Substantia nigra (tissue), 51 donors: ENCODE measurements at places on chromosomes 2 and 18.

DNA sequence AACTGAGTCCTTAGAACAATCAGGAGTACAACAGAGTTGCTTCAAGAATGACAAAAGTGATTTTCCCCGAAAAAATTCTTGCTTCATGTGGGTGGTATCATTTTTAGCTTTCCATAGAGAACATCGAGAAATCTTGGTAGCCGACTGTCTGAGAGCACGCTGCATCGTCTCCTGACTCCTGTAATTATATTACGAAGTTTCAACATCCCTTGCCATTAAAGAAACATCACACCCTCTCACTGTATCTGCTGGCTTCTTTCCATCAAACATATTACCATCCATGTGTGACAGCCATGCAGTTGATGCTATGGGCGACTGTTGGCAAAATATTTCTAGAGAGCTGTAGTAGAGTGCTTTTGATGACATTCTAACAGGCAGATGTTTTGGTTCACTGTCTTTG is 311.2 kb downstream of the CMPK2 start:
- DNase-seq: no peak

DNA sequence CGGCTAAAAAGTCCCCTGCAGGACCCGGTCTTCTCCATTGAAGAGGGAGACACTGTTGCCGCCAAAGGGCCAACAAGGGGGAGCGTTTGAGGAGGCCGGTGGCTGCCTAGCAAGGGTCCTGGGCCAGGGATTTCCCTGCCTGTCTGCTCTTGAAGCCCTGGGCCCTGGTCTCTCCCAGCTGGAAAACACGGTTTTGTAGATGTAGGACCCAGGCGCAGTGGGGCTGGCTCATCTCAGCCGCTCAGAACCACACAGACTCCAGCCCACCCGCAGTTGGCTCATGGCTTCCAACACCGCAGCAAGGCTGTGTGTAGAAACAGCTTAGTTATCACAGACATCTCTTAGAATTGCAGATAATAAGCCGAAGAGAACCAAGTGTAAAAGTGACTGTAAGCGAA is 57.1 kb upstream of the TWIST2 start:
- no peak for DNase-seq

DNA sequence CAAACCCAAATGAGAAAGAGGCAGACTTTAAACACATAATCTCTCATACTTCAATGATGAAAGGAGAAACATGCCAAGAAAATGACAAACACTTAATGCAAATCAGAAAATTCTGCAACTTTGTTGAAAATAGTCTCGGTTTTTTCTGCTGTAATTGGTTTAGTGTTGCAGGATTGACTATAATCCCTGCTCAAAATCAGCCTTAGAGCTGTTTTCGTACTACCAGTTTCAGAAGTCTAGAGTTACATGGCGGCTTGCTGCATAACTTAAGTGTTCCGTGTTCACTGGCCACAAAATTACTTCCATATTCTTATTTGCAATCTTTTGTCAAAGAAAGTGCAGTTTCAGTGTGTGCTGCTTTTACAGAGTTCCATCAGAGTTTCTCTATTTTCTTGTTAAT is 48.9 kb upstream of the ITGAV start:
- DNase-seq: no peak

DNA sequence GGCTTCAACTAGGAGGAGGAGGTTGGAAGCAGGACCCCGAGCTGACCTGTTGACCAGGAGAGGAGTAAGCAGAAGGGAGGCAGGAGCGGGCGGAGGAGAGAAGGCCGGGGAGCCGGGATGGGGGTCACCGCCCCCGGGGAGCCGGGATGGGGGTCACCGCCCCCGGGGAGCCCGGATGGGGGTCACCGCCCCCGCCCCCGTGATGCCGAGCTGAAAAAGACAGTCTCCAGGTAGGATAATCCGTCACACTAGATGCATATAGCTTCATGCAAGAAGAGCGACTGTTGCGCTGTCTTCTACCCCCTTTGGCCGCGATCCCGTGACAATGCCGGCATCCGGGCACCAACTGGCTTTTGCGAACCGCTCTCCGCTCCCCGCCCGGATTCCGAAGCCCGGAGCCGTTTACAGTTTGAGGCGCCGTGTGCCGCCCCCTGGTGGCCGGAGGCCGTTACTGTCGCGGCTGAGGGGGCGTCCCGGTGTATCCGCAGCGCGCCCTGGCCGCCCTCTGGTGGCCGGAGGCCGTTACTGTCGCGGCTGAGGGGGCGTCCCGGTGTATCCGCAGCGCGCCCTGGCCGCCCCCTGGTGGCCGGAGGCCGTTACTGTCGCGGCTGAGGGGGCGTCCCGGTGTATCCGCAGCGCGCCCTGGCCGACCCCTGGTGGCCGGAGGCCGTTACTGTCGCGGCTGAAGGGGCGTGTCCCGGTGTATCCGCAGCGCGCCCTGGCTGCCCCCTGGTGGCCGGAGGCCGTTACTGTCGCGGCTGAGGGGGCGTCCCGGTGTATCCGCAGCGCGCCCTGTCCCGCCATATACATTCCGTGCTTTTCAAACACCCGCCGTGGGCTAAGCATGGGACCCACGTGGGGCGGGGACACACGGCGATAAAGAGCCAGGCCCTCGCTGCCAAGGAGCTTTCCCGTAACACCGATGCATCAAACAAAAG is 89.6 kb downstream of the ACTR3 start:
- no peak for DNase-seq

GRCh38 chr2:128273469-128274081 is 45.1 kb downstream of the HS6ST1 start:
- DNase-seq: no peak

GRCh38 chr2:157625296-157625695 is 3.4 kb downstream of the ACVR1C start:
- no peak for DNase-seq

- no peak for DNase-seq
Measured at GRCh38 chr18:62017618-62018017, 124.8 kb upstream of the RNF152 start.

DNA sequence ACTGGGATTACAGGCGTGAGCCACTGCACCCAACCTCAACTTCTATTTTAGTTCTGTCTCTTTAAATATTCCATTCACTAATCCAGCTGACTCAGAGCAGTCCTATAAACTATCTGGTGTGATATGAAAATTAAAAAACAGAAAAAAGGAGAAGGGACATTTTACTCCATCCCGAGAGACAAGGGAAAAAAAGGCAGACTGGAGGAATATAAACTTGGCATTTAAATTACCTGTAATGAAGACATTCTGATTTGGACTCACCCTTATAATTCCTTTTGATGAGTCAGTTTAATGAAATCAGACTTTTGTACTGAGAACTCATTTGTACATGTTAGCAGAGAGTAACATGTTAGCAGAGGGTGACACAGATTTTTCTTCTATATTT is 74.8 kb upstream of the RIOK3 start:
- no peak for DNase-seq

DNA sequence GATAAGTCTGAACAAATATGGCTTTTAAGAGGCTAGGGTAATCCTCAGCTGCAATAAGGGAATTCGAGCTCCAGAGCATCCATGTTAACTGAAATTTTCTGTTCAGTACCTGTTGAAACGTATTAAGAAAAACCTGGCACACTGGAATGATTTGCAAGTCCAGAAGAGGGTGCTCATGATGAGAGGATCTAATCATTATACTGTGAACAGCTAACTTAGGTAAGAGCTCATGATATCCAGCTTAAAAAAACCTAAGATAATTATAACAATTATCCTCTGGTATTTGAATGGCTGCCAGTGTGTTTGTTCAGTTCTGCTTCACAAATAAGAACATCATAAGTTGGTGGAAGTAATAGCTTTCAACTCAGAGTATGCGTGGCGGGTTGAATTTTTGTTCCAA is 1118.3 kb upstream of the DDX18 start:
- no peak for DNase-seq

GRCh38 chr2:15425712-15426111 is 135.4 kb downstream of the NBAS start:
- no peak for DNase-seq

GRCh38 chr2:112936927-112937232 is 25.9 kb downstream of the IL37 start:
- no peak for DNase-seq

DNA sequence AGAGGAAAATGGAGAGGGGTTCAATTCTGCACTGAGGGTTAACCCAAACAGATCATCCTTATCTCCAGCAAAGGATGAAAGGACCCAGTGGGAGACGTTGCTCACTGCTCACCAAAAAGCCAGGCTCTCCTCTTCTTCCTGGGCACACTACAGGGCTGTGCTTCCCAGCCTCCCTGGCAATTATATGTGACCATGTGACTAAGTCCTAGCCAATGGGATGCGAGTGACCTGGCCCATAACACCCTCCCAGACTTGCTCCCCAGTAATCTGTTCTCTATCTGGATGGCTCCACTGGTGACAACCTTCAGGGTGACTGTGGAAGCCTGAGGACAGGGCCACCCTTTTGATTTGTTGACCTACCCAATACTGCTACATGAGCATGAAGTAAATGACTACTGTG is 10.9 kb upstream of the PRKCE start:
- no peak for DNase-seq

DNA sequence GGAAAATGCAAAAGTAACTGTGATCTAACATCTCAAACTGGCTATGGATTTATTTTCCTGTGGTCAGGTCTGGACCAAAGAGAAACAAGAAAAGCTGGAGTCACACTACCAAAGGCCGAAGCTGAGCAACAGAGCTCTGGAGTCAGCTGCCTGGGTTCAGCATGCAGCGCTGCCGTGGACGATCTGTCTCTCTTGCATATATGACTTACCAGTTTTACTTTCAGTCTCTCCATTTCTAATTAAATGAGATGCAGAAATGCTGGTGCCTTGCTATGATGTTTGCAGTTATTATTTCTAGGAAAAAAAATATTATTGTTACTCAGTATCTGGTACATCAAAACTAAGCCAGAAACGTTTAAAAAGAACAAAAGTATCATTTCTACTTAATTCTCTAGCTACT is 813.2 kb downstream of the RNF144A start:
- no peak for DNase-seq

DNA sequence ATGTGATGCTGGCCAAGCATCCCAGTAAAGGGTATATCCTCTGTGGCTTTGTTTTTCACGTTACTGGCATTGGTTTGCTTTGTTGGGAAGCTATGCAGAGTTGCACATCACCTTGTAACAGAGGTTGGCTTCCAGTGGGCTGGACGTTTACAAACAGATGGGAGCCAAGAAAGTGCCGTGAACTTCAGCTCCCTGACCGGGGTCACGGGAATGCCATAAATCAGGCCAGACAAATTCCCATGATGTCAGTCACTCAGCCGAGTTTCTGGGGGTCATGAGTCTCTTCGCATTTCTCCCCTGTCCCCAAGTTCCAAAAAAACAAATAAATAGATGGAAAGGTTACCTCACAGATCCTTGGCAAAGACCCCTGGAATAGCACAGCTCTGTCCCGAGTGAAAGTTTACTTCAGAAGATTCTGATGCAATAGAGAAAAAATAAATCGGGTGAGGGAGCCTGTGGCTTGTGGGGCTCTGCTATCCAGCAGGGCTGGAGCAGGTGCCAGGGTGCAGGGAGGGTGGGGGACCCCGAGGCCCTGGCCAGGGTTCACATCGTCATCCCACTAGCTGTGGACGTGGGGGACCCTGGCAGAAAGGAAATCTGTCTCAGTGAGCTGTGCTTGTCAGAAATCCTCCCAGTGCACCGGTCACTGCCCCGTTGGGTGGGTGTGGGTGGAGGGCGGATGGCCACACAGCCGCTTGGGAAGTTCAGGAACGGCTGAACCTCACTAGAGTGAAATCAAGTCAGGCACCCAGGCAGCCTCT is 27.8 kb downstream of the TWIST2 start:
- DNase-seq: no peak

- no peak for DNase-seq
Measured at GRCh38 chr2:39780825-39781600, 2.0 kb upstream of the THUMPD2 start.

- DNase-seq: peak; percentile 6
Measured at GRCh38 chr18:35376742-35377695, at the start of gene ZNF396. TSS of gene ZNF396 (minus strand) at chr18:35377337. CDS start at chr18:35374292, 3,045 bp downstream.

DNA sequence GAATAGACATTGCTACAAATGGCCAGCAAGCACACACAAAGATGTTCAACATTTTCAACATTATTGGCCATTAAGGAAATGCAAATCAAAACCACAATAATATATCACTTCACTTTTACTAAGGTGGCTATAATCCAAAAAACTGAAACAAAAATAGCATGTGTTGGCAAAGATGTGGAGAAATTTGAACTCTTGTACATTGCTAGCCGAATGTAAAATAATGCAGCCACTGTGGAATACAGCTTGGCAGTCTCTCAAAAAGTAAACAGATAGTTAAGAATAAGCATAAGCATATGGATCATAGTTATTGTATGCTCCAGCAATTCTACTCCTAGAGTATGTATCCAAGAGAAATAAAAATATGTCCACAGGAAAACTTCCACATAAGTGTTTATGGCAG is 192.5 kb downstream of the EN1 start:
- DNase-seq: no peak
